ENCODE measurements at places on chromosomes 7 and 10.

- no peak for DNase-seq
Observed at GRCh38 chr10:1724921-1725488, 12.3 kb downstream of the ADARB2 start.

DNA sequence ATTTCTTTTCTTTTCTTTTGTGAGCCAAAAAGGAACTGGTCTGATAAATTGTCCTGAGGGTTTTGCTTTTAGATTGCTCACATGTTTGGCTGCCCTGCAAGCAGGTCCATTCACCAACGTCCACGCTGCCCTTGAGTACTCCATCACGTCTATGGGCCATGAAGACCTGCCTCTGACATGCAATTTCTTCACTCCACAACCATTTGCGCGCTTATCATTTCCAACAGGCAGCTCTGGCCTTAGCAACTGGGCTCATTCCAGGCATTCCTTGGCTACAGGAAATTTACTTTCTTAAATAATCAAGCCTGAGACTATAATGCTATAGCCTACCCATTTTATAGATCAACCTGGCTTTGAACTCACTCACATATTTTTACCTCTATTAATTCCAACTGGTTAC is 408.3 kb upstream of the C7orf33 start:
- DNase-seq, result no peak

- no peak for DNase-seq
Observed at GRCh38 chr7:155979566-155979965, 167.3 kb upstream of the SHH start.

DNA sequence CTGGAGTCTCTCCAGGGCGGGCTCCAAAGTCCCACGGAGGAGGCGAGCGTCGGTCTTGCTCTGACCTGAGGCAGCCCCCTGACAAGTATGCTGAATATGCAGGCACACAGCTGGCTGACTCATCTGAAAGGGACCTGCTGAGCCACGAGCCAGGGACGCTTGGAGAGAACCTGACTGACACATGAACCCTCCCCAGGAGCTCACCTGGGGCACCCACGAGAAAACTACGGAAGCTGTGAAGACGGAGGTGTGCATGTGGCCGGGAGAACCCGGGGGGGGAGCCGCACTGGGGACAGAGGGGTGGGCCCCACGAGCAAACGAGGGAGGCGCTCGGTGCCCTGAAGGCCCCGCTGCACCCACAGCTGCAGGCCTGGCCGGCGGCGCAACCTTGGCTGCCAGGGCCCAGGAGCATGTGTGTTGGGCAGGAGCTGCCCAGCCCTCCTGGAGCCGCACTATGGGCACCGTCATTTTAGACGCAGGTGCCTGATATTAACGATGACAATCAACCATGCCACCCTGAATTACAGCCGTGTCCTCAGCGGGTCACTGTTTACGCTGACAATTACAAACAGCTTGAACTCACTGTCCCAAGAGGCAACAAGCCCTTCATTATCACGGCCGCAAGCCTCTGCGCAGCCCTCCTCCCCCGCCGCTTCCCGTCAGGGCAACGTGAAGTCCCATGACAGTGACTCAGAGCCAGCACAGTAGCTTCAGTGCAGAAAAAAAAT is 64.7 kb downstream of the DIP2C start:
- DNase-seq, result no peak

- no peak for DNase-seq
Observed at GRCh38 chr7:134368851-134369544, 52.3 kb upstream of the SLC35B4 start.

DNA sequence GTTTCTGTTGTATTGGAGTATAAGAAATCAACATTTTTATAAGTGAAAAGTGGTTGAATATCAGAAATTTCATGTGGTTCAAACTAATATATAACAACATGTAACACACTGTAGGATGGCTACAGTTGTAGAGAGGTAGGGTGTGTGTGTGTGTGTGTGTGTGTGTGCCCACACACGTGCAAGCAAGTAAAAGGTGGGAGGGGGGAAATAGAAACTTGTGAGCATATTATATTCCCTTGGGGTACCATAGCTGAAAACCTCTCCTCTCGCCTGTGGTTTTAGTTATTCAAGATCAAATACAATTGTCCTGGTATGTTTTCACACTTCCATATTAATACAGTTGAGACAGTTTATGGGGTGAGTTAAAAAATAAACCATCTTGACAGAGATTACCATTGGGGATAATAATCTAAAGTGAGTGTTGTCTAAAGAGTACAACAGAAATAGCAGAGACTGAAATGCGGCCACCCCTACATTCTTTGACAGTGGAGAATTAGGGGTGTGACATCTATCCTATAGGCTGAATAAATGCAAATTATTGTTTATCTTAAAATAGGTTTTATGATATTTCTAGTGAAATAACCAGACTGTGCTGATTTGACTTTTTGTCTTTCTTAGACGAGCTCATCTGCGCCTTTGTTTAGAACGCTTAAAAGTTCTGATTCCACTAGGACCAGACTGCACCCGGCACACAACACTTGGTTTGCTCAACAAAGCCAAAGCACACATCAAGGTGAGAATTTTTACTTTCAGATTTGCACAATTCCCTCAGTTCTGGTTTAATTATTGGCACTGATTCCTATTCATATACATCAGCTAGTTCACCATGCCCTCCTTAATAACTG is 25.9 kb downstream of the SMNDC1 start:
- DNase-seq, result no peak

- no peak for DNase-seq
Observed at GRCh38 chr7:44197474-44197873, 3.3 kb upstream of the YKT6 start.

DNA sequence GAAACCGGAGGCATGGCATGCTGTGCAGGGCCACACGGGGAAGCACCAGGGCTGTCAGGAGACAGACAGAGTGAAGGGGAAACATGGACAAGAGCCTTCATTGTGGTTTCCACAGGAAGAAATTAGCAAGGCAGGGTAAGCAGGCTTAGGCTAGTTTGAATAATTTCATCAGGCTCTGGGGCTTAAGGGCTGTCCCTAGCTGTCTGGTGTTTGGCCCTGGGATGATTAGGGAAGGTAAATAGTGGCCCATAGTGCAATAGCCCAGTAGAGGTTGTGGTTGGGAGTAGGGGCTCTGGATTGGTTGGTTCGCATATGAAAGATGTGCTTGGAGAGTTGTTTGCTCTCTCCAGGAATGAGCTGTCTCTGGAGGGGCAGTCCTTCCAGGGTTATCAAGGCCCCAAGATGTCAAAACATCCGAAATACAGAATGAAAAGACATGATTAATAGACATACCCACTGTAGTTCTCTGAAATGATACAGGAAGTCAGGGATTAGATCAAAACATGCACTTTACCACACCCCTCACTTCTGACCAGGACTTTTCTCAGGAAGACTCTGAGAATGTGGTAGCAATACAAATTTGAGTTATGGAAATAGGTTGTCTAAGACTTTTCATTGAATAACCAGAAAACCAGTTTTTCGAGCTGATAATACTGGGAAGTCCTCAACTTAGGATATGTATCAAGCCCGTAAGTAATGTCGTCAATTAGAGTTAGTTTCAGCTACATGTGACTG is 224.9 kb upstream of the NFE2L3 start:
- no peak for DNase-seq

GRCh38 chr7:921581-922333 is 32.7 kb downstream of the ADAP1 start:
- DNase-seq, result no peak

GRCh38 chr10:70433581-70434280 is 7.8 kb downstream of the NODAL start:
- DNase-seq, result no peak

GRCh38 chr10:76291175-76291574 is 859.8 kb downstream of the LRMDA start:
- no peak for DNase-seq

DNA sequence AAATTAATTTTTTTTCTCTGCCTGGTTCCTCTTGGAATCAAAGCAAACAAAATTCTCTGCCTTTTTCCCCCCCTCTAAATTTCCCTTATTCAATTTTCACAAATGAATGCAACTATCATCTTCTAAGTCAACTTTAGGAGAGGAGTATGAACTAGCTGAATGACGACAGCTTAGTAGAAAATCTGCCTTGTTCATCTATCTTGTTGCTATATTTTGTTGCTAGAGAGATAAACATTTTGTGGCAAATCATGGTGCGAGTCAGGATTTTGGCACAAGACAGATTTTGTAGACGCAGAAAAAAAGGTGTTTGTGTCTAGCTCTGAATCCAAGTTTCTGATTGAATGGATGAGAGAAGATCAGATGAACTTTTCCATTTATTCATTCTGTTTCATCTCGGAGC is 81.0 kb upstream of the FZD8 start:
- no peak for DNase-seq

- no peak for DNase-seq
Observed at GRCh38 chr7:71157757-71158156, 25.8 kb downstream of the GALNT17 start.
